ENCODE measurements at places on chromosomes 6 and 20.

DNA sequence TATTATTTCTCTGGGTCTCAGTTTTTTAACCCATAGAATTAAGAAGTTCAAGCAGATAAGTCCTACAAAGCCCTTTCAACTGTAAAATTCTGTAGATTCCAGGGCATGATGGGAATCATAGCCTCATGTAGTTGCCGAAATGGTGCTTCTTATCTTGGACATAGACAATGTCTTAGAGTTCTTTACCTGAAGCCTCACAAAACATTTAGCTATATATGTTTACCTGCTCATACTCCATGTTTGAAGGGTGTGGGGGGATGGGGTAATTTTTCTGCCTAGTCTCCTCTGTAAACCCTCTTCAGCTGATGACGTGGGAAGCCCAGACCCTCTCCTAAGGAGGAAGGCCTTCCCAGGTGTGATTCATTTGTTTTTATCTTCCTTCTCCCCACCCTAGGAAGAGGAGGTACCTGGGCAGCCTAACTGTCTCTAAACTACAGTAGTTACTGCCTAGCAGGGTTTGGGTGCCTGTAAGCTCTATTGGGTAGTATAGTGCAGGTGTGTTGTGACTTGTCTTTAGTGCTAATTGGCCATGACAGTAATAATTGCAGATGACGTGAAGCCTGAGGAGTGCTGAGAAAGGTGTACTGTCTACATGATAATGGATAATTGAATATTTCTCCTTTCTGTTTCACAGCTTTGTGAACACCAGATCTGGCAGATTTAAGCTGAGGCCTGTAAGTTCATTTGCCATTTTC lies 230.8 kb downstream of the TFAP2B start:
- DNase-seq, result no peak

DNA sequence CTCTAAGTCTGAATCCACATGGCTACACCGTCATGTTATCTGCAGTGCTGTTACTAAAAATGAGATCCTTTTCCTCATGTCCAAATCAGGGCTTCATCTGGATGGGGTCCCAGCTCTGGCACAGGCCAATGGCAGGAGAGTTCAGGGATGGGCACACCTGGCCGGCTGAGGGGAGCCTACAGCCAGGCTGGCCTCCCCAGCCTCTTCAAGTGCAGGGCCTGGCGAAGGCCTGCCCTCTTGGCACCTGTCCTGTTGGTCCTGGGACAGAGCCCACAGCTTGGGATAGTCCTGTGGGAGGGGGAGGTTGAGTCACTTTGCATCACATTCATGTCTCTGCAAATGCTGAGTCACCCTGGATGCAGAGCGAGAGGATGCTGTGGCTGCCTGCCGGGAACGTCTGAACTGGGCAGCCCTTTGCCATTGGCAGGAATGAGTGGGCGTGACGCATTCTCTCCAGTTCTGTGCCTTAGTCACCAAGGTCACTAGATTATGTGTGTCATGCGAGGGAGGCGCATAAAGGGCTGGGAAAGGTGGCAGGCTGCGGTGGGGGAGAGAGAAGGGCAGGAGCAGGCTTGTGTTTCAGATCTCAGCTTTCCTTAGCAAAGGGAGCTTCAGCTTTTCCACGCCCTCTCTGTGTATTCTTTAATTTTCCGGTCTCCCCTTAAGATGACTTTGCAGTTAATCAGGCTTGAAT lies 223.2 kb upstream of the ECI2 start:
- DNase-seq, result peak; percentile 86

DNA sequence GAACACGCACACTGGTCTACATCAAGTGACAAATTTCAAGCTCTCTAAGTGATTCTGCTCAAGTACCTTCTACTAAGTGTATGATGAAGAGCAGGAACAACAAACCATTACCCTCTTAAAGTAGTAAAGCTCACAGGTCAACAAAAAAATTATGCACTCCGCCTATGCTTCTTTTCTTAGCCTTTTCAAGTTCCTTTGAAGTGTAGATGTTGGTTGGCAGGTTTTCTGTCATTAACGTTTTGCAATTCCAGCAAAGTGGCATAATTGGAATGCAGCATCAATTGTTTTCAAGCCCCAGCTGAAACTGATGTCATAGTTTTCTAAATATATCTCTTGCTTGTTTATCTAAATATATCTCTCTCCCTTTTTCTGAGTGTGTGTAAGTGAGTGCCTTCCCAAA lies 396.9 kb upstream of the EYS start:
- no peak for DNase-seq

GRCh38 chr6:41536795-41537758 lies 9.1 kb upstream of the FOXP4 start:
- DNase-seq, result peak; percentile 70

DNA sequence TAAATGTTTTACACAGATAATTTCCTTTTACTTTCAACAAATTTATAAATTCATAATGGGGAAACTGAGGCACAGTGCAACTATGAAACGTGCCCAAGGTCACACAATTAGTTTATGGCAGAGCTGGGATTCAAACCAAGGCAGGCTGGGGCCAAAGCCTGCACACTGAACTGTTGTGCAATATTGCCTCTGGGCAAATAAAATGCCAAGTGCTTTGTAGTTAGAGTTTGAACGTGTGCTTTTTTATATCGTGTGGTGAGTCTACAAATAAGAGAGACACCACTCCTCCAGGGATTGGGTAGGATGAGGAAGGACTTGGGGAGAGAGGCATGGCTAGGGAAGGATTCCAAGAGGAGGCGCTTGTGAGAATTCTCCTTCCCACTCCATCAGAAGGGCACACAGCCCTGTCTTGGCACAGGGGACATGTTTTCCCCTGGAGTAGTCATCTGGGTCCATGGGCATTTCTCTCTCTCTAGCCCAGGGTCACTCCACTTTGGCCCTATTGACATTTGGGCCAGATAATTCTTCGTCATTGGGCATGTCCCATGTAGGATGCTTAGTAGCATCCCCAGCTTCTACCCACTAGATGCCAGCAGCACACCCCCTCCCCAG lies 2.8 kb upstream of the CDH22 start:
- DNase-seq, result no peak

DNA sequence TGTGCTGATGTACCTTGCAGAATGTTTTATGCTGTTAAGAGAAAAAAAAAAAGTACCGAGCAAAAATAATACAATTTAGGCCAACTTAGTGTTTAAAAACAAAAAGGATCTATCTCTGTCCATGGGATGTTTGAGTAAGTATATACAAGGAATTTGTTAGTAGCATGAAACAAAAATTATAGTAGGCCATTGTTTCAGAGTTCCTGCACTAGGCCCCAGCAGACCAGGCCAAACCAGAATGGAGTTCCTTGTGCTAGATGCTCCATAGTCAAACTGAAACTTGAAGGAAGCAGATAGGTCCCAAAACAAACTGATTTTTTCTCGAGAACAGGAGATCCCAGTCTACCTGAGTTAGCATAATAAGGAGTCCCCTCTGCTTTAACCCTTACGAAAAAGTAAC lies 72.5 kb downstream of the SNX9 start:
- no peak for DNase-seq

- DNase-seq, result no peak
Observed at GRCh38 chr6:156450421-156450820, 326.8 kb upstream of the ARID1B start.

GRCh38 chr6:15335385-15335784 lies 89.5 kb downstream of the JARID2 start:
- no peak for DNase-seq

DNA sequence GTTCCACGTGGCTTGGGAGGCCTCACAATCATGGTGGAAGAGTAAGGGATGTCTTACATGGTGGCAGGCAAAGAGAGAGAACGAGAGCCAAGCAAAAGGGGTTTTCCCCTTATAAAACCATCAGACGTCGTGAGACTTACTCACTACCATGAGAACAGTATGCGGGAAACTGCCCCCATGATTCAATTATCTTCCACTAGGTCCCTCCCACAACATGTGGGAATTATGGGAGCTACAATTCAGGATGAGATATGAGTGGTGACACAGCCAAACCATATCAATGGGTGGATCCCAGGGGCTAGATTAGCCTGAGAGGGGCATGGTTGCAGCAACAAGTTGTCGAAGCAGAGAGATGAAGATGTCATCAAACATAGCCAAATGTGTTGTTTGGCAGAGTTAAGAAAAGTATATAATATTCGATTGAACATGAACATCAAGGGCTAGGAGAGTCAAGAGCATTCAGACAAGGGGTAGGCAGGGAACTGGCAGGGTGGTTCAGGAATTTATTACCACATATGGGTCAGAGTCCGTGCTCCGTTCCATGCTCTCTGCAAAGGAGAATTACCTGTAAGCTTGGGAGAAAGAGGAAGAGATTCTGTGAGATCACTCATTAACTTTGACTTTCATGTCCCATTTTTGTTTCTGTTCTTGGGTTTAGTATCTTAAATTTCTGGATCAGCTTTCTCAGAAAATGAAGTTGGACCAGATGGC lies 98.8 kb downstream of the CCDC170 start:
- no peak for DNase-seq

DNA sequence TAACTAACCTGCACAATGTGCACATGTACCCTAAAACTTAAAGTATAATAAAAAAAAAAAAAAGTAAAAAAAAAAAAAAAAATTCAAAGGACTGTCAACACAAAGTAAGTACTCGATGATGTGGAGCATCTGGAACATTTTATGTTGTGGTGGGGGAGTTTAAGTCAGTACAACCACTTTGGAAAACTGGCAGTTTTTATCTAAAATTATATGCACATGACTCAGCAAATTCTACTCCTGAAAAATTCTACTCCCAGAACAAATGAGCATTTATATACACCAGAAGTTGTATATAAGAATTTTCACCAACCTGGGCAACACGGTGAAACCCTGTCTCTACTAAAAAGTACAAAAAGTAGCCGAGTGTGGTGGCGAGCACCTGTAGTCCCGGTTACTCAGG lies 36.9 kb upstream of the CCDC28A start:
- DNase-seq, result no peak

GRCh38 chr6:148677594-148678476 lies 69.0 kb upstream of the UST start:
- no peak for DNase-seq

GRCh38 chr6:80988892-80989291 lies 763.6 kb downstream of the TENT5A start:
- DNase-seq, result no peak

GRCh38 chr6:83132121-83132520 lies 60.9 kb downstream of the PGM3 start:
- DNase-seq, result no peak

GRCh38 chr20:41367393-41367695 lies 726 bp upstream of the EMILIN3 start:
- DNase-seq, result no peak

GRCh38 chr6:150272264-150272975 lies 96.4 kb upstream of the IYD start:
- no peak for DNase-seq

GRCh38 chr6:157961832-157962575 lies 19.7 kb upstream of the SYNJ2 start:
- DNase-seq, result no peak

- DNase-seq, result no peak
Observed at GRCh38 chr20:7180256-7181045, 413.0 kb downstream of the BMP2 start.

DNA sequence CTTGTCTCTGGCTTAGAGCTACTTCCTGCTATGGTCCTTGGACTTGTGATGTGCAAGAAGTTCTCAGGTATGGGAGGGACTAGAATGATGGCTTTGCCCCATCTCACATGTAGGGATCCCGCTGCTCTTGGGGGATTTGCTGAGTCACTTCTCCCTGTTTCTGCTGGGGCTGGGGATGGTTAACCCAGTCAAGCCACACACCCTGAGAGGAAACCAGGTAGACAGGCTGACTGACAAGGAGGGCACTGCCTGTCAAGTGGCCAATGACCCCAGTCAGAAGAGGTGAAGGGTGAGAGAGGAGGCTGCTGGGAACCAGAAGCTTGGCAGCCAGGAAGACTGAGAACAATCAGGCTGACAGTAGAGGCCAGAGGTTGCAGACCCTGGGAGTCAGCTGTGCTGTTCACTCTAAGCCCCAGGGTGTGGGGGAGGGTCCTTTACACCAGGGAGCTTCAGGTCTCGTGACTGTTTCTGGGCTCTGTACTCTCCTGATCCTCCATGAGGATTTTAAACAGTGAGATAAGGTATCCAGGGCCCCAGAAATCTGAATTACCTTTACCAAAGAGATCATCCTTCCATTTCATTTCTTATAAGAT lies 34.6 kb downstream of the HLA-F start:
- DNase-seq, result no peak

- no peak for DNase-seq
Observed at GRCh38 chr20:11982289-11982954, 64.7 kb downstream of the BTBD3 start.

DNA sequence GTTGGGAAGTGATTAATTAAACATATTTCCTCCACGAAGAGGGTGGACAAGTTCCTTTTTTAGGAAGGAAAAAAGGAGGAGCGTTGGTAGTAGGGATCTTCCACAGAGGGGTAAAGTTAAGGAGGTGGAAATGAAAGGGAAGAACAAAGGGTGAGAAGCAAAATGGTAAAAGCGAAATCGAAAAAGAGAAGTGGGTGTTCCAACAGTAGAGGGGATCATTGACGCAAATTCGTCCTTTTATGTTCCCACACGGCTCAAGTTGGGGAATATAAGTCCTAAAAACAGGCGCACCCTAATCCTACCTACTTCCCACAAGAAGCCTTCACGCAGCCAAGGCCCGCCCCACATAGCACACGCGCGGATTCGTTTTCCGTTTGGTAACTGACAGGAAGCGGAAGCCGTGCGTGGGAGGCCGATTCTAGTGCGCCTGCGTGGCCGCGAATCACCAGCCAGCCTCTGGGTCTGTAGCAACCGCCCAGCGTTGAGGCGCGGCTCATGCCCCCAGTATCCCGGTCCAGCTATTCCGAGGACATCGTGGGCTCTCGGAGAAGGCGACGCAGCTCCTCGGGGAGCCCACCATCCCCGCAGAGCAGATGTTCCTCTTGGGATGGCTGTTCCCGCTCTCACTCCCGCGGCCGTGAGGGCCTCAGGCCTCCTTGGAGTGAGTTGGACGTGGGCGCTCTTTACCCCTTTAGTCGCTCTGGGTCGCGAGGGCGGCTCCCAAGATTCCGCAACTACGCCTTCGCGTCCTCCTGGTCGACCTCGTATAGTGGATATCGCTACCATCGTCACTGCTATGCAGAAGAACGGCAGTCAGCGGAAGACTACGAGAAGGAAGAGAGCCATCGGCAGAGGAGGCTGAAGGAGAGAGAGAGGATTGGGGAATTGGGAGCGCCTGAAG lies at the start of gene NKAPL:
Gene NKAPL (plus strand): TSS at position 421 of the 901 bp plus-strand sequence. CDS start 75 bp downstream, at position 496.
- no peak for DNase-seq

- peak; percentile 82 for DNase-seq
Observed at GRCh38 chr6:79813854-79814709, 133.3 kb downstream of the ELOVL4 start.

DNA sequence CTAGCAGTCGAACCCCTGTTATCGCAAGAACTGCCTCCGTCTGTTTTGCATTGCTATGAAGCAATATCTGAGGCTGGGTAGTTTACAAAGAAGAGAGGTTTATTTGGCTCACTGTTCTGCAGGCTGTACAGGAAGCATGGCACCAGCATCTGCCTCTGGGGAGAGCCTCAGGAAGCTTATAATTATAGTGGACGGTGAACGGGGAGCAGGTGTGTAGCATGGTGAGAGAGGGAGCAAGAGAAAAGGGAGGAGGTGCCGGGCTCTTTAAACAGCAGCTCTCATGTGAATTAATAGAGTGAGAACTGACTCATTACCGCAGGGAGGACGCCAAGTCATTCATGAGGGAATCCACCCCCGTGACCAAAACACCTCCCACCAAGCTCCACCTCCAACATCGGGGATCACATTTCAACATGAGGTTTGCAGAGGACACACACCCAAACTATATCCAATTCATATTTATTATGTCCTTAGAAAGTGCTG lies 172.6 kb upstream of the KCNG1 start:
- peak; percentile 38 for DNase-seq
